ENCODE measurements at places on chromosomes 5 and 9.

DNA sequence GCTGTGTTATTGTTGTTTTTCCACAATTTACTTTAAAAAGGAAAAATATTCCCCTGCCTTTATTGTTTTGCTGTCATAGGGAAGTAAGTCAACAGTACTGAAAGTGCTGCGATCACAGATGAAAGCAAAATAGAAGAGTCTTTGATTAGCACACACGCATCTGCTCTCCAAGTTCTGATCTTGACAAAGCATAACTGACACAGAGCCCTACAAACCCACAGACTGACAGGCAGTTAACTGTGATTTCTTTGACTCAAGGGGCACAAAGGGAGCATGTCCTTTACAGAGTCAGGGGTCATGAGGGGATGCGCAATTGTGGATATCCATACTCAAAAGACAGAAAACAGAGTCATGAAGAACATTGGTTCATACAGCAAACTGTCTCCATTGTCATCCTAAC is 123.7 kb downstream of the SNCAIP start:
- DNase-seq = no peak

DNA sequence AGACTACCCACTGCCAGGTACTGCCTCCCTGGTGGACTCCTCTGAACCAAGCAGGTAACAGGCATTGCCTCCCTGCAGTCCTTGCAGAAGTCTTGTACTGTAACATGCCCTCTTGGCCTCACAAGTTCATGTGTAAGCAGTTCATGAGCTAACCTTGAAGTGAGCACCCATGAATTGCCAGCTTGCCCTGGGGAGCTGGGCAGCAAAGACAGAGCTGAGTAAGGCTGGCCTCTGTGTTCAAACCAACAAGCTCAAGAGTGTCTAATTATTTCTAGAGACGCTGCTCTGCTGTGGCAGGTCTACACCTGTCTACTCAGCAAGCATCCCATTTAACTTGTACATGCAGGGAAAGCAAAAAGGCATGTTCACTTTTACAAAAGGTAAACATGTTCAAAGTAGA is 113.5 kb downstream of the FEM1C start:
- DNase-seq = no peak

GRCh38 chr9:35680331-35681105 is 6.8 kb downstream of the CA9 start:
- no peak for DNase-seq

DNA sequence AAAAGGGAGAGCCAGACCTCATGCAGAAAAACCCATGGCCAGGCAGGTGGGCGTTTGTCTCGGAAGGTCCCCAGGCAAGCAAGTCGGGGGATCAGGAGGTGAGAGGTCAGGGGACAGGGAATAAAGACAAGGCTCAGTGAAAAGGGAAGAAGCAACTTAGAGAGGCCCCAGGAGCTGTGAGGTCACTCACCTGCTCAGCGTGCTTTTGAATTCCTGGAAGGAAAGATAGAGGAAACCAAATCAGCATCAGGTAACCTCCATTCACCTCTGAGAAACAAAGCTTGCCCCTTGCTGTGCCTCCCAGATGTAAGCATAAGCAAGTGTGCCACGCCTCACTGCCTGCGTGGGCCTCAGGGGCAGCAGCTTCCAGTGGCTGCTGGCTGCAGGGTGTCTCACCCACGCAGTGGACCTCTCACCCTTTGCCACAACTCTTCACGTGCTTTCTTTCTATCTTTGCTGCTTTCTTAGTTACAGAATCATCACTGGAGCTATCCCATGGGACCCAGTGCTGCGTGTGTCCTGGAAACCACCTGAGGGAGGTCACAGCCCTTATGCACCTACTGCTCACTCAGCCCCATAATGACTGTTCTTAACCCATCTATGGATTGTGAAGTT is 6.0 kb downstream of the TRIM7 start:
- no peak for DNase-seq

- no peak for DNase-seq
These were observed 721.2 kb downstream of the CDH18 start for GRCh38 chr5:19266791-19267190.

DNA sequence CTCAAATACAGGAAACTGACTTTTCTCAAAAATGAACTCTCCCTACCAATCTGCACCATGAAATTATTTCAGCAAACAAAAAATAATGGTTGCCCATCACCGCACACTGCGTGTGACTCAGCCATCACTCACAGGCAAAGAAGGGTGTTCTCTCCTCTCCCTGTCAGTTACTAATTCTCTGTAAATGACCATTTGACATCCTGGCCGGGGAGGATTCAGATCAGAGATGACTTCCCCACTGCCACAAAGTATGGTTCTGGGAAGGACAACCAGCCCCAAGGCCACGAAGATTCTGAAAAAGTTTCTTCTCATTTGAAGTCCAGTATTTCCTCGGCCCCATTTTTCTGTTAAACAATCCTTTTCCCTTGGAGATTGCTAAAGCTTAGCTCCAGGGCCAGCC is 199.4 kb downstream of the AUH start:
- no peak for DNase-seq

DNA sequence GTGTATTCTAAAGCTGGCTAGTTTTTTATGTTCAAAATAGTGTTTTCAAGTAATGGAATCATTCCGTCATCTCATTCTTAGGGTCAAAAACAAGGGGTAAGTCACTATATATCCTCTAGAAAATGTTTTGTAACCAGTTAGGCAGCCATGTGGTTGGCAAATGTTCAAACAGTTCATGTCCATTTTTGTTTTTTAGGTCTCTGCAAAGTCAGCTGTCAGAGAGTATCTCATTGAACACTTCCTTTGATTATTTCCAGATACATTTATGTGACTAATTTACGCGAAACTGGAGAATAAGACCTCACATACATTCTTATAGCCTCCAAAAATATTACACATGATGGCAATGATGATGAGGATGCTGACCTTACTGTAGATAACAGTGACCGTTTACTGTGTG is 50.4 kb downstream of the TRIO start:
- DNase-seq = no peak

- DNase-seq = no peak
These were observed 25.0 kb upstream of the CAST start for GRCh38 chr5:96637196-96637595.

- DNase-seq = no peak
These were observed 6.6 kb upstream of the N4BP3 start for GRCh38 chr5:178106556-178107239.

GRCh38 chr5:159330131-159330800 is at the start of gene IL12B:
TSS of gene IL12B (minus strand) at chr5:159330487. CDS start at chr5:159326782, 3,705 bp downstream.
- no peak for DNase-seq

DNA sequence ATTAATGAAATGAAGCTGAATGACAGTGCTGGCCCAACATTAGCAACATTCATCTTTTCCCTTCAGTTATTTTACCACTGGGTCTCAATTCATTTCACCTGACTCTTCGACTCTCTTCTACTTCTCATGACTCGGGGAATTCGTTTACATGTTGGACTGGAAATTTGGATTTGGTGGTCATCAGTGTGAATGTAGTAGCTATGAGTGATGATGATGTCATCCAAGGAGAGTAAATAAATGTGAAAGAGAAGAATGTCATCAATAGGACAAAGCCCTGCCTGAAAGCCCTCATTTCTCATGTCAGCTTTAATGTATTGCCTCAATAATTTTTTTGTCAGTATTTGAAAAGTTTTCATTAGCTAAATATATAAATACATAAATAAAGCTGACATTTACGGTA is 21.9 kb upstream of the CFAP95 start:
- no peak for DNase-seq

DNA sequence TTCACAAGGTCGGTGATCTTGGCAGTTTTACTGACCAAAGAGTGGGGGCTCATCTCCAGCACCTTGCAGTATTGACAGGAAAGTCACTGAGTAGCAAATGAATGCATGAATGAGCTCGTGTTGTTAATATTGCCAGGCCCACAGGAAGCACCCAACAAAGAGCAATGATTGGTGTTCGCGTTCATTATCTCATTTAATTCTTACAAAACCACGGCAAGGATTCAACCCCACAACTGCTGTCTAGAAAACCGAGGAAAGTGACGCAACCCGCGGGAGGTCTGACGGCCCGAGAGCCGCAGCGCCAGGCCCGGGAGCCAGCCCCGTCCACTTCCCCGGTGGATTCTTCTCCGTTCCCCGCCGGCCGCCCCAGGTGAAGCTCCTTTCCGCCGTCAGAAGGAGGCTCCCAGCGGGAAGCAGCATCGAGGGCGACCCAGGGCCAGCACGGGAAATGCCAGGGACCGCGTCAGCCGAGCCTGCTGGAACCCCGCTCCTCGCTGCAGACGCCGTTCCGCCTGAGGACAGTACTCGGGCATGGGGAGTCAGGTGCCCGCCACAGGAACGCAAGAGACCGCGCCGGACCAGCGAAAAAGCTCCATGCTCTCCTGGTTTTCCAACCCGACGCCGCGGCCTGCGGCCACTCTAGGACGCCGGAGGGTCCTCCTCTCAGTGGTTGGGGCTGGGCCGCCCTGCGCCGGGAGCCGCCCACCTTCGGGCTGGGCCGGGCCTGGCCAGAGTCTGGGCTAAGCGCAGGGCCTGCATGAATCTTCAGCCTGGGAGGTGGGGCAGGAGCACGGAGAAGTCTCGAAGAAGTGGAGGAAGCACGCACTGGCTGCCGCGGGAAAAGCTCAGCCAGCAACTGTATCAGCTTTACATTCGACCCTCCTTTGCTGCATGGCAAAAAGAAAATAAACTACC is 19.8 kb upstream of the FER start:
- peak; percentile 82 for DNase-seq

DNA sequence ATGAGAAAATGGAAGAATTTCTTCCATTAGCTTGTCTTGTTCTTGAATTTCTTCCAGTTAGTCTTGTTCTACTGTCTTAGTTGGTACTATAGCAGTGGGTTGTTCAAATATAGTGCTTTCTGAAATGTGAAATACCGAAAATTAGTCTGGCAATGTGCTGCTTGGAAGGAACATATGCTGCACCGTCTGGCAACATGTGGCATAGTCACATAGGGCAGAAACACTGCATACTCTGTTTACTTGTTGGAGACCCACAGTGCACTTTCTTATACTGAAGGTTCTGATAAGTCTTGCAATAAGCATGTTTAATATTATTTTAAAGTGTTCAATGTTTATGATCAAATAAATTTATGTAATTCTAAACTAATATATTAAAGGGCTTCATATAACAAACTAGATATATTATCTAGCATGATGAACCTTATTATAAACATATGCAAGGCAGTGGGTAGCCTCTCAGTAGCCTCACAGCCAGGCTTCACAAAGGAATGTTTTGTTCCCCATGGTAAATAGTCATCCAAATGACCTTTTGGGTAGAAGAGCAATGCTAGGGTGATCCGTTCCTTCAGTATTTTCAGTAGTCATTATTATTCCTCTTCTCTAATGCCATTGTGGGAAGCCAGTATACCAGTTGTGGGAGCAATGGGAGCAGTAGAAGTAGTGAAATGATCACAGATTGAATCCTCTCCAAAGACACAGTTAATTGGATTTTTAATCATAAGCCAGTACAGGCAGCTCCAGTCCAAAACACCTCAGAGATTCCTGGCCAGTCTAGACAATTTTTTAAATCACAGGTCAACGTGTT is 1106.7 kb downstream of the DTWD2 start:
- DNase-seq = no peak

- no peak for DNase-seq
These were observed 2.8 kb upstream of the FAM193B start for GRCh38 chr5:177557041-177557647.

- DNase-seq = no peak
These were observed 9.5 kb downstream of the TOR4A start for GRCh38 chr9:137286975-137287383.

DNA sequence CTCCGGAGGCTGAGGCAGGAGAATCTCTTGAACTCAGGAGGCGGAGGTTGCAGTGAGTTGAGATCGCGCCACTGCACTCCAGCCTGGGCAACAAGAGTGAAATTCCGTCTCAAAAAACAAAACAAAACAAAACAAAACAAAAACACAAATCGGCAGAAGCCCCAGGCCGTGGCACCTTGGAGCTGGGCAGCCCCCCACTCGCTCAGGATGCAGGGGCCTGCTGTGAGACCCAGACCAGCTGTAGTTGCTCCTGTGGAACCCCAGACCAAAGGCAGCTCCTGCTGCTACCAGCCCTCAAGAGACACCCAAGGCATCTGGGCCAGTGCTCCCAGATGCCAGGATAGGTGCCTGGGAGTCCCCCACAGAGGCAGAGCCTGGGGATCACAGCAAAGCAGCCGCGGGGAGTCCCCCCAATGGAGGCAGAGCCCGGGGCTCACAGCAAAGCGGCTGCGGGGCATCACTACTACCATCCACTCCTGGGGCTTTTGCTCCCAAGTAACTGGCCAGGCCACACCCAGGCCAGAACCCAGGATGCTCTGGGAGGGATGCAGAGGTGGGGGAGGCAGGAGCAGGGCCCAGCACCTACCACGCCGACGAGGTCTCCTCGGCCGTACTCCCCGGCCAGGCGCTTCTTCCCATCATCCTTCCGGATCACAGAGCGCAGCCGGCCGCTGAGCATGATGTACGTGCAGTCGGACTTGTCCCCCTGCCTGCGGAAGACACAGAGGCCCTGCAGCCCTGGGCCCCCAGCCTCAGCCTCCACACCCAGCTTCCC is 37.7 kb upstream of the NSMF start:
- no peak for DNase-seq

DNA sequence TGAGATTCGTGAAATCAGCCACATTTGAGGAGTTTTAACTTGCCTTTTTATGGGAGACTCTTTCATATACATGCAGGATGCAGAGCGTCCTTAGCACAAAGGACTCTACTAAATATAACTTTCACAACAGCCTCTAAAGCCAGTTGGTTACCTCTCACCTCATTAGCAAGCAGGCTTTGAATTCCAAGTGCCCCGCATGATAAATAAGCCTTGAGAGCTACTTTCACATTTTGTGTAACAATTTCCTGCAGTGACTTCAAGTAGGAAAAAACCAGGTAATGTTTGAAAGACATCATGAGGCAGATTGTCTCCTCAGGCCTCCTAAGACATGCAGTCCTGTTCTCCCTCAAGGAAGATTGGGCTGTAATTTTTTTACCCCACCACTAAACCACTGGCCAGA is 50.5 kb downstream of the RALGPS1 start:
- no peak for DNase-seq

GRCh38 chr5:138936225-138936967 is 61.3 kb upstream of the LRRTM2 start:
- DNase-seq = no peak

DNA sequence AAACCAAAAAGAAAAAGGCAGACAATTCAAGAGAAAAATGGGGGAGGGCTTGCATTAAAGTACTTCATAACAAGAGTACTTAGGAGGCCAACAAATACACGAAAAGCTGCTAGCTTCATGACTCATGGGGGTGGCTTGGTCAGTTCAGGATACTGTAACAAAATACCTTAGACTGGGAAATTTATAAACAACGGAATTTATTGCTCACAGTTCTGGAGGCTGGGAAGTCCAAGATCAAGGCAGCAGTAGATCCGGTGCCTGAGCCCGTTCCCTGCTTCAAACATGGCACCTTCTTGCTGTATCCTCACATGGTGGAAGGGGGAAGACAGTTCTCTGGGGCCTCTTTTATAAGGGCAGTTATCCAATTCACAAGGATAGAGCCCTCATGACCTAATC is 111.4 kb downstream of the C9orf50 start:
- DNase-seq = peak; percentile 47

All from T1000 (cell line).